Stimulated activated memory B cell treated with anti-CD40 and anti-IgM and Interleukin-4, amounts not matched to agents 10 μg/mL and 1 μg/mL and 100 μg/mL, for 72 hours (primary cell): ENCODE measurements at places on chromosomes 5 and 9.

- peak; percentile 93 for ATAC-seq
These were observed 725 bp downstream of the NDUFB6 start for GRCh38 chr9:32571969-32572899.

- peak; percentile 91 for ATAC-seq
These were observed 82.2 kb upstream of the RFX3 start for GRCh38 chr9:3608011-3608410.

- no peak for ATAC-seq
These were observed 193.5 kb downstream of the NR3C1 start for GRCh38 chr5:143209881-143210395.

GRCh38 chr5:32098291-32098690 lies 75.8 kb downstream of the GOLPH3 start:
- no peak for ATAC-seq

DNA sequence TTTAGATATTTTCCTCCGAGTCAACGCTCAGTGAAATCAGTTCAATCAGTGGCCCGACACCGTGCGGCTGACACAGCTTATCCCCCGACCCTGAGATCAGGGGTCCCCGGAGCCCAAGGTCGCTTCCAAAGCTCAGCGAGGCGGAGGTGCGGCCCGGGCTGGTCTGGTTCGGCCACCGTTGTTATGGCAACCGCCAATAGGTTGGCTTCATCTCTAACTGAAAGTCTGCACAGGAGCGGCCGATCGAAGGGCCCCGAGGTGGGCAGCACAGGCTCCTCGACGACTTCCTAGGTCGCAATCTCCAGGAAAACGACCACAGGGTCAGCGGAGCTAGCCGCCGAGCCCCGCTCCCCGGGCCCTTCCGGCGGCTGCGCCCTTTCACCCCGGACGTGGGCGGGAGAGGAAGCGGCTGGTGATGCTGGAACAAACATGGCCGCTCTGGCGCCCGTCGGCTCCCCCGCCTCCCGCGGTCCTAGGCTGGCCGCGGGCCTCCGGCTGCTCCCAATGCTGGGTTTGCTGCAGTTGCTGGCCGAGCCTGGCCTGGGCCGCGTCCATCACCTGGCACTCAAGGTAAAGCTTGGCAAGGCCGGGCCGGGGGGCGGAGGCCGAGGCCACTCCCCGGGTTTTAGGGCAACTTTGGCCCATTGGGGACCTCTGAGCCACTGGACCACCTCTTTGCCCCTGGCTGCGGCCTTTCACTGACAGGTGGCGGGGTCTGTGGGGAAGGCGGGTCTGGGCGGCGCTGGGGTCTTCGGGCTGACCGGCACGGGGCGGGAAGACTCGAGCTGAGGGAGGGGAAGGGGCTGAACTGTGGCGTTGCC lies at the start of gene GPR107:
Gene GPR107, plus strand, starts transcription at position 403 of the 821 bp plus-strand sequence. Its CDS starts 27 bp downstream, at position 430.
- peak; percentile 97 for ATAC-seq

DNA sequence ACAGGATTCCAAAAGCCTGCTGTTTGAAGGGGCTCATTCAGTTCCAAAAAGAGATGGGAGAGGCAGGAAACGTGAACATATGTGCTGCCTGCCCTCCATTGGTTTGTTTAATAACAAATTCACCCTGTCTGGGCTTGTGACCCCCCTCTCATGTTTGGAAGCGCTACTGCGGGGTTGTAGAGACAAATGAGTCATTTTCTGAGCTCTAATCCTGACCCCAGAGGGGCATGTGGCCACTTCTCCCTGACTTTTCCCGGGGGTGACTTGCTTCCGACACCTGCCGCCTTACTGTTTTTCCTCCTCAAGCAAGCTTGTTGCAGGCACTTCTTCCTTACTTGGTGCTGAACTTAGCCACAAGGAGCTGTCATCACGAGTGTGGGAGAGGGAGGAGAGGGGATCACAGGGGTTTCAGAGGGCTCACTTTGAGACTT lies 75.9 kb downstream of the LMNB1 start:
- no peak for ATAC-seq

DNA sequence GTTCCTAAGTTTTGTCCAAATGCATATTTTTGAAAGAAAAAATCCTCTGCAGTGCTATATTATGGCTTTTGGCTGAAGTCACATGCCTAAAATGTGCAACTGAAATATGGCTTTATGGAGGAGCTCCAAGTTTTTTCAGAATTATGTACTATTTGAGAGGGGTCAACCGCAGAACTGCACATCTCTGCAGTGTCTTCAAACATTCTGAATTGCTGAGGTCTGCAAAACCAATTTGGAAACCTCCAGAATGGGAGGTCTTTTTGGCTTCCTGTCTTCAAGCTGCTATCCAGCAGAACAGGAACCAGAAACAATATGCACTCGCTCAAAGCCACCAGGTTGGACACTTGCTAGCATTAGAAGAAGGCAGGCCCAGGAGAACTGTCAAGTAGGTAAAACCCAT lies 376.0 kb upstream of the PAPPA start:
- no peak for ATAC-seq

DNA sequence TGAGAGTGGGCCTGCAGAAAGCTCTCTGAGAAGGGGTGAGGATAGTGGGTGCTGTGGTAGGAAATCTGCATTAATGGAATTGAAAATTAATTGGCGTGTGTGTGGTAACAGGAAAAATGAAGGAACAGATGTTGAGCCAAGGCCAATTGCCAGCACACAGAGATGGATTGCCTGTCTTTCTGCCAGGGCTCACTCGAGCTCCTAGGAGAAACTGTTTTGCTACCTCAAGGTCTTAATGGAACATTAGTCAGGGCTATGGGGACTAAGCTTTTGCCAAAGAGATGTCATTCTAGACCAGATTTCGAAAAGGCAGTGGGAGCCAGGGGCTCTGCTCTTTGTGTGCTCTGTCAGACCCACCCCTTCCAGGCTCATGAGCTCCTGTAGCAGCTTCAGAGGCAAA lies 124.0 kb upstream of the EFNA5 start:
- no peak for ATAC-seq

- ATAC-seq: no peak
These were observed 59.6 kb downstream of the BARX1 start for GRCh38 chr9:93895535-93895934.

GRCh38 chr5:32275396-32275741 lies 37.4 kb downstream of the MTMR12 start:
- ATAC-seq: no peak

DNA sequence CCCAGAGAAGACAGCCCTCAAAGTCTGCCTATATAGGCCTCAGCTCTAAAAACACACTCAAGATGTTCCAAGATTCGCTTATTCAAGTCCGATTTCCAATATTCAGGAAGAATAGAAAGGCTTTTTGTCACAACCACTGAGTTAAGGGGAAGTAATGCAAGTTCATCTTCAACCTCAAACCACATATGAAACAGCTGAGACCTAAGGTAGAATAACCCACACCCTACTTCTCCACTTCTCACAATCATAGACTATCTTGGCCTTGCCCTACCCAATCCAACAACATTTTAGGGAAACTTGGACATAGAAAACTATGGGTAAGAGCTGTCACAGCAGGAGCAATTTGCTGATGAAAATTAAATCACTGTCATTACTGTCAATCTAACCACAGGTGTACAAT lies 152.0 kb upstream of the LRRTM2 start:
- peak; percentile 62 for ATAC-seq

DNA sequence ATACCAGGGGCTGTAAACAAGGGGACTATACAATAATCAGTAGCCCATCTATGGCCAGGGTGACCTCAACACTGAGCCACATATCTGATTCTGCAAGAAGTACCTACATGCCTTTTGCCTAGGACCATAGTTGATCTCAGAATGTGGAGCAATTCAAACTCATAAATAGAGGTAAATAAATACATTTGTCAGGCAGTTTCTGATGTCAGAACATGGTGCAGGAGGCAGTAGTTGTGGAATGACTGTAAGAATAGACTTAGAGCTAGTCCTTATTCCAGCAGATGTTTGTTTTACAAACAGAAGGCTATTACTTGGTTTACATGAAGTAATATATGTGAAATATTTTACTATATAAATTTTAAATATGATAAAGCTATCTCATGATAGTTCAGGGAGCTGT lies 330.7 kb upstream of the DAB2 start:
- no peak for ATAC-seq

DNA sequence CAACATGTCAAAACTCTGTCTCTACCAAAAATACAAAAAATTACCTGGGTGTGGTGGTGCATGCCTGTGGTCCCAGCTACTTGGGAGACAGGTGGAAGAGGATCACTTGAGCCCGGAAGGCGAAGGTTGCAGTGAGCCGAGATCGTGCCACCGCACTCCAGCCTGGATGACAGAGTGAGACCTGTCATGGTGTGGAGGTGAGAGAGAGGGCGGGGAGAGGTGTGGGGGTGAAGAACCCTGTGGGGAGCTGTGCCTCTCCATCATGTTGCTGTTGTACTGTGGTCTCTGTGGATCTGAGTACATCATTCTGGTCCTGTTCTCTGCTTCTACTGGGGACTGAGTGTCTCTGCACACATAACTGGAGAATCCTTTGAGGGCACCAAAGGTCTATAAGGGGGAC lies 11.3 kb upstream of the SLC34A1 start:
- ATAC-seq: no peak
